Endodermal cell (in vitro differentiated cells): ENCODE measurements at places on chromosomes 4 and X.

DNA sequence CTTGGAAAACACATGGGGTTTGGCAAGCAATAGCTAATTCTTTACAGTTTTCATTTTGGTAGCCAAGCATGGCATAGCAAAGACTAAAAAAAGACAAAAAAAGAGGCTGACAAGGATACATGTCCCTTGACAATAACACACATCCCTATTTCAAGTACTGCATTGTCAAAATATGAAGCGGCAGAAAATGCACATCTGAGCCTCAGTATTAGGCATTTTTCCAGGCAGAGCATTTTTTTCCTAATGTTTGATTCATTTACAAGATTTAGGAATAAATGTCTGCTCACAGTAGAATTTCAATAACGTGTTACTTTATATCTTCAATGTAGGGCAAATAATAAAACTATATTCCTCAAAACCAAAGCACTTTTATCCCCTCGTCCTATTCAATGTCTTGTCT is 216.3 kb upstream of the PCDH18 start:
- no peak for DNase-seq

- peak; percentile 82 for DNase-seq
Observed at GRCh38 chrX:110992611-110993010, 103.4 kb upstream of the PAK3 start.

GRCh38 chrX:46838974-46839480 is 2.2 kb downstream of the RP2 start:
- DNase-seq = no peak

- DNase-seq = no peak
Observed at GRCh38 chr4:105707782-105708180, 708 bp downstream of the INTS12 start.

DNA sequence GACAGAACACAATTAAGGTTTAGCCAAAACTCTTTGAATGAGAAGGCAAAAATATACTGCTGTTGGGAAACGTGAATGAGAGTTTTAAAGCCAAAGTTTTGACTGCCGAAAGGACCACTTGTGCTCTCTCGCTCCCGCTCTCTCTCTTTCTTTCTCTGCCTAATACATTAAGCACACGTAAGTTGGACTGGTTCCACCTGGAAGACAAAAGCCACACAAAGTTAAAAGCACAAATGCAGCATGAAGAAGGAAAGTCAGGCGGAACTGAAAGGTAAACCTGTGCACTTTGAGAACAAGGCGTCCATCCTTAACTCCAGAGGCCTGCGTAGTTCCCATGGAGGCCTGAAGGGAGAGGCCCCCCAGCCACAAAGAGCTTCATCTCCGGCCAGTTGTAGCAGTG is 1.9 kb downstream of the DCAF12L2 start:
- no peak for DNase-seq

DNA sequence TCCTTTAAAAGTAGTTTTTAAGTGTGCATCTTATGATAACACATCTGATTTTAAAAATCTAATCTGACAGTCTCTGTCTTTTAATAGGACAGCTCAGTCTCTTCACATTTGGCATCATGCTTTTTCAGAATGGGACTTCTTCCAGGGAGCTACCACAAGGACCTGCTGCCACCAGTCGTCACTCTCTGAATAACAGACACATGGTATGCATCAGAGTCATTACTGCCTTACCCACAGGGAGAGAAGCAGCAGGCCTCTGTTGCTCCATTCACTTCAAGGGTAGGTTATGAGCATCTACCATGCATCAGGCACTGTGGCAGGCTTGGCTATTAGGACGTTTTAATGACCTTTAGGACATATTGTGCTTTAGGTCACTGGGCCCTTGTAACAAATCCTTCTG is 50.0 kb upstream of the AFAP1 start:
- DNase-seq = no peak

- DNase-seq = no peak
Observed at GRCh38 chr4:138252551-138252950, 10.4 kb upstream of the SLC7A11 start.

DNA sequence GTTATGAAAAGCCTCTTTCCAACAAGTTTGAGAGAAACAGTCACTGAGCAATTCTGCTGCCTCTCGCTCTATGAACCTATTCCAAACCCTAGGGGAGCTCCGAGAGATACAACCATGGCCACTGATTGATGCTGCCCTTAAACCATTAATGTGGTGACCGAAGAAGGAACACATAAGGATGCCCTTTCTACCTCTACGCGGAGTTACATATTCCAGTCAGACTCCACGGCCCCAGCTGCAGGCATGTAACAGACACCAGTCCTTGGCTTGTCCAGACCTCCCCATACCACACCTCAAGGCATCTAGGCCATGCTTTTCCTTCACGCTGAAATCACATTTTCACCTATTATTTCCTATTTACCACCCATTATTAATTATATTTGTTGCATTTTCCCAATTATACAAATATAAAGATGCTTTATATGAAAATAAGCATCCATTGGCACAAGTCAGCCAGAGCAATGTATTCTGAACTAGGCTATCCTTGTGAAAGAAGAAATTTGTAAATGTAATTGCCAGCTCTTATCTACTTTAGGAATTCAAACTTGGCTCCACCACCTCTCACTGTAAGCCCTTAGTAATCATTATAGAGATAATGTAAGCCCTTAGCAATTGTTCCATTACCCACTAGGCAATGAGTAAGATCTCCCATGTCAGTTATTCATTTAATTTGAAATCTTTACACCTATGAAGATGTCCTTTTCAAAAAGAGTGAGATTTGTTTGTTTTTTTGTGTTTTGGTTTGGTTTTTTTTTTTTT is 338.4 kb downstream of the NR3C2 start:
- DNase-seq = no peak

- no peak for DNase-seq
Observed at GRCh38 chrX:47497271-47497888, 14.4 kb upstream of the ZNF41 start.

- no peak for DNase-seq
Observed at GRCh38 chr4:113383111-113383785, 333.8 kb downstream of the ANK2 start.

GRCh38 chr4:85676850-85677590 is 202.1 kb downstream of the ARHGAP24 start:
- DNase-seq = no peak

DNA sequence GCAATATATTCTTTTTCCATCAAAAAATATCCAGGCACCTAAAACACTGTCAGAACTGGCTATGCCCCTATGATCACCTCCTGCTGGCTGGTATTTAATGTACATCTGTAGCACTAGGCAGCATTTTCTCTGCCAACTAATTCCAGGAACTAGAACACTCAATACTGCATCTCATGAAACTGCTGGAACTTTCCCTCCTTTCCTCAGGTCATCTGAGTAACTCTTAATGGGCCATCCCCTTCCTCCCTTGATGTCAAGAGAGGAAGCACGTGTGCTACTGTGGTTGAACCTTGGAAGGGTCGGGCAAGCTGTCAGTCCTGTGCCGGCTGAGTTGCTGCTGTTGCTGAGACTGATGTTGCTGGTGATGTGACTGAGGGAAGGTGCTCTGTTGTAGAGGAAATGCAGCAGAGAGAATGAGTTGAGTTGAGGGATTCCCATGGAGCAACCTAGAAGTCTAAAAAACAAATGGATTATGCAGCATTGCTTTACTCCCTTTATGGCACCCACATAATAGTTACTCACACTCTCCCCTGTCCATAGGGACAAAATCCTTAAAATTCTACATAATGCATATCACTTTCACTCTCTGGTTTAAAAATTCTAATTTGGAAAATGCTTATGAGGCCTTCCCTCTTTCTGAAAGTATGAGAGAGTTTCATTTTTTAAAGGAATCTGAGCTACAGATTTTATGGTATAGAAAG is 39.5 kb downstream of the TMEM165 start:
- DNase-seq = no peak

DNA sequence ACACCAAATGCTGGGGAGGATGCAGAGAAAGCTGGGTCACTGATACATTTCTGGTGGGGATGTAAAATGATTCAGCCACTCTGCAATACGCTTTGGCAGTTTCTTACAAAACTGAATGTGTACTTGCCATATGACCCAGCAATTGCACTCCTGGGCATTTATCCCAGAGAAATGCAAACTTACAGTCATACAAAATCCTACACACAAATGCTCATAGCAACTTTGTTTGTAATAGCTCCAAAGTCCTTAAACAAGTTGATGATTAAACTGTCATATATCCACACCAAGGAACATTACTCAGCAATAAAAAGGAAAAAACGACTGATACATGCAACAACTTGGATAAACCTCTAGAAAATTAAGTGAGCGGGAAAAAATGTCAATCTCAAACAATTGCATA is 12.3 kb downstream of the MID1 start:
- no peak for DNase-seq

DNA sequence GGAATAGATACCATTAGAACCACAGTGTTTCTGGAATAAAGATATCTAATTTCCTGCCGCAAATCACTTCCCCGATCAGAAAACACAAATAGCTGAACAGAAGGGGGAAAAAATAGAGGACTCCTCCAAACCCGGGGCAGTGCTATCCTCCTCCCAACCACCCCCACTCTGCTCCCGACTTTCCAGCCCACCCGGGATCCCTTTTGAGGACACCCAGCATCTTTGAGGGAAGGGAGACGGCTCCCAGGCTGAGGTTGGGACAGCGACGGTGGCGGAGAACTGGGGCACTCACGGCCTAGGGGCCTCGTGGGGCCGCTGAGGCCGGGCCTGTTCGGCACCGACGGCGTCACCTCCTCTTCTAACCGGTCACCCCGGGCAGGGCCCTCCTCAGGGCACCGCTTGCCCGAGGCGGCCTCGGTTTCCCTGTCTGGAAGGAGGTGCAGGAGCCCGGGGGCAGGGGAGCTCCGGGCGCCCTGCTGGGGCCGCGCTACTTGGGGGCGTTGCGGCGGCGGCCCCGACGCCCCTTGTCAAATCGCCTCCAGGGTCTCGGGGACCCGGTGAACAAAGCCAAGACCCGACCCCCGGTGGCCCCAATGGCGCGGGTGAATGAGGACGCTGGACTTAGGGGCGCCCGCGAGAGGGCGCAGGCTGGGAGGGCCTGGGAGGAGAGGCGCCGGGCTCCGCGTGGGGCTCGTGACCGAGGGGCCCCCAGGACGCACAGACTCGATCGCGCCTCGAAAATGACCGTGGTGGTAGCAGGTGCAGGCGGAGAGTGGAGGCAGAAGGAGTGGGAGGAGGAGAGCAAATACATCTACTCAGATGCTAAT is 6.9 kb upstream of the ARX start:
- peak; percentile 71 for DNase-seq

DNA sequence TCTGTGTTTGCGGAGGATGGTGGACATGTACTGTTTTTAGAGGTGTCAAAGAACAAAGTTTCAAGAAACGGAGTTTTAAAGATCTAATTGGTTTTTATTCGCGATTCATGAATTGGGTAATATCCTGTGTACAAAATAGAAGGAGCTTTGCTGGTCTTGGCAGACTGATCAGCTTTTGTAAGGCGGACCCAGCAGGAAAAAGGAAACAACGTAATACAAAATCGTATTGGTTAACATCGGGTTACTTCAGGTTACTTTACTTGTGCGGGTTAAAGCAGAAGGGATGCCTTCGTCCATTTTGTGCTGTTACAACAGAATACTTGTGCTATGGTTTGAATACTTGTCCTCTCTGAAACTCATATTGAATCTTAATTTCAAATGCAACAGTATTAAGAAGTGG is 11.4 kb upstream of the NYX start:
- no peak for DNase-seq

GRCh38 chr4:38060829-38061431 is 100.7 kb downstream of the PTTG2 start:
- no peak for DNase-seq

GRCh38 chr4:81260443-81261101 is 45.5 kb upstream of the PRKG2 start:
- peak; percentile 66 for DNase-seq
